Suppressor macrophage treated with lipopolysaccharide for 1 hour (primary cell): ENCODE measurements at places on chromosomes 13 and 19.
A peak's percentile ranks its signal among the peaks of the same experiment; 100 is the strongest.

- DNase-seq = peak; percentile 77
Measured at GRCh38 chr19:45607071-45608029, 5.3 kb upstream of the GPR4 start.

GRCh38 chr13:103192511-103193135 lies 126.4 kb upstream of the SLC10A2 start:
- no peak for DNase-seq

- peak; percentile 67 for DNase-seq
Measured at GRCh38 chr19:10421240-10422045, 1.1 kb downstream of the PDE4A start.

DNA sequence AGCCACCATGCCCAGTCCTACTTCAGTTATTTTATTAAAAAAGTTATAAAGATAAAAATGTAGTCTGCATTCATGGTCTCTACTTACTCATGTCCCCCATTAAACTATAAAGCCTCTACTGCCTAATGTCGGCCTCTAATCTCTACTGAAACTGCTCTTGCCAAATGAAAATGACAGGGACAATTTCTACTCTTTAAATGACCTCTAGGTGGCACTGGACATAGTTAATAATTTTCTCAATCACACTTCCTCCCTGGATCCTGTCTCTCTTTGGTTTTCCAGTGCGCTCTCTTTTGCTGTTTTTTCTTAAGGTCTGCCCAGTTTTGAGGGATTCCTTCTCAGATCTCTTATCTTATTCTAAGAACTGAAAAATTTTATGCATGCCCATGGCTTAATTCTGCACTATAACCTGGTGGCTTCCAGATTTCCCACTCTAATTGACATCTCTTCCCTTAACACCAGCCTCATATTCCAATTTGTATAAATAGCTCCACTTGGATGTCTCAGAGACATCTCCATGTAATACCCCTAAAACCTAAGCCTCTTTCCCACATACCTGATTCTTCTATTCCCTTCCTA lies 54.3 kb downstream of the MTMR6 start:
- peak; percentile 45 for DNase-seq

- no peak for DNase-seq
Measured at GRCh38 chr19:46759817-46760333, 13.6 kb upstream of the STRN4 start.

GRCh38 chr13:98564204-98564603 lies 12.7 kb downstream of the STK24 start:
- no peak for DNase-seq

DNA sequence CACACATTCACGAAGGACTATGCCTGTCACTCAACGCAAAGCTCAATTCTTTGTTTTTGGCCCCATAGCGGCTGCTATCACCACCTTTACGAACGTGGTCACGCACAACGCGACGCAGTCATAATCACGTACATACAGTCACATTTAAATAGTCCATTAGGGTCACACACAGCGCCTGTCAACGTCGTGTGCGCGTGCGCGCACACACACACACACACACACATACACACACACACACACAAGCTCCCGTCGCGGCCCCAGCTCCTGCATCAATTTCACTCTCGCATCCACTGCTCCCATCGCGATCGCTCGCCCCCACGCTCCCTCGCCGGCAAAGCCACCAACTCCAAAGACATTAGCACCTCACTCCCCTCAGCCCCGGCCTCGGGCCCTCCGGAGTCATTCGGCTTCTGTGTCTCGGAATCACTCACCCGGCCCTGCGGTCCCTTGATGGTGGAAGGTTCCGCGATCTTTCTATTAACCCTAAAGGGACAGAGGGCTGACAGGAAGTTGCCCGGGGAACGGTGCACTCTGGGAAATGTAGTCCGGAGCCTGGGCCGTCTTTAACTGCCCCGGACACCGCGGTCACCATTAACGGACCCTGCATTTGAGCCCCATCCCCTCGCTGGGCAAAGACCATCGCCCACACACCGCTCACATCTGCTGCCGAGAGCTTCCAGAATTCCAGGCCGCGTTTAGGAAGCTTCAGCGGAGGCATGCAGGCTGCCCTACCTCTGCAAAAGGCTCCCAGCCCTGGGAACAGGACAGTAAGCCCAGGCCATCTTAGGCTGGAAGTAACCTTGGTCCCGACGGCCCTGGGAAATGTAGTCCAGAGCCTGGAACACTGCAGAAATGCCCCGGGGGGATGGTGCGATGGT lies at the start of gene ZNF790:
ZNF790 (minus strand) TSS at position 482 of the 878 bp plus-strand sequence. CDS start 12,768 bp downstream, outside the sequence.
- DNase-seq = peak; percentile 91

DNA sequence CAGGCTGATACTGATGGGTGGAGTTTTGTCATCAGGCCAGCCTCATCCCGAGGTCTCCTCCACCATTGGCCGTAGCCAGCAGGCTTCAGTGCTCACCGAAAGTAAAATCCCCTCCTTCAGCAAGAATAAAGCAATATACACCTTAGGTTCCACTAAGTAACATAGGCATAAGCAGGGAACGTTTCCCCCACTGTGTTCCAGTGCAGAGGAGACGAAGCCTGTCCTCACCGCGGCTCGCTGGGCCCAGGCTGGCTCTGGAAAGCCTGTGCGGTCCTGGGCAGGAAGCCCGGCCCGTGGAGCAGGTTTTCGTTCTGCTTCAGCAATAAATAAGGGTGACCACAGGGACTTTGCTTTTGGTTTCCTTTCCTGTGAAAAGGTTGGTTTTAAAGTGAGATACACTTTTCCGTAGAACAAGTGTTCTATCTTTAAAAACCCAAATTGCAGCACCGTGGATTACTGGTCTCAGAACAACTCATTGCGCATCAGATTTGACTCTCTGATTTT lies 16.3 kb upstream of the TEX29 start:
- DNase-seq = no peak

GRCh38 chr13:106095919-106096318 lies 439.5 kb downstream of the EFNB2 start:
- no peak for DNase-seq

GRCh38 chr13:102045731-102046130 lies 356.1 kb downstream of the FGF14 start:
- DNase-seq = no peak

GRCh38 chr13:107554460-107554859 lies 660.9 kb downstream of the LIG4 start:
- DNase-seq = no peak

DNA sequence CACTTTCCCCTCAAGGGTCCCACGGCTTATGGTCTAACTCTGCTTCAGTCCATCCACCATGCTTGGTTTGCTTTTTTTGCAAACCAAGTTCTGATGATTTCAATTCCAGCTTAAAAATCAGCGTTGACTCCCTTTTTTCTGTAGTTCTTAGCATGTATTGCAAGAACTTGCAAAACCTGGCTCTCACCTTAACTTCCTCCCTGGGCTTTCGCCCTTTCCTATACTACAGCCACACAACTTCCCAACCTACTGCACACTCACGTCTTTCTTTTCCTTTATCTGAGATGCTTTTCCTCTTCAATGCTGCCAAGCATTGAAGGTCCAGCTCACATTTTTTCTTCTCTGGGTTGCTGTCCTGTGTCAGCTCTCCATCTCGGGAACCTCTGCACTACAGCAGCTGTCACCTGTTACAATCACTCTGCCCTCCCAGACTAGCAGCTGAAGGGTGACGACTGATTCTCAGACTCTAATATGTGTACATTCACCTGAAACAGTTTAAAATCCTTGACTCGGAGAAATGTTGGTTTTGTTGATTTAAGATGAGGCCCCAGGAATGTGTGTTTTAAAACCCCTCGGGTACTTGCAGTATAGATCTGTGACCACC lies 143.7 kb downstream of the FREM2 start:
- no peak for DNase-seq

DNA sequence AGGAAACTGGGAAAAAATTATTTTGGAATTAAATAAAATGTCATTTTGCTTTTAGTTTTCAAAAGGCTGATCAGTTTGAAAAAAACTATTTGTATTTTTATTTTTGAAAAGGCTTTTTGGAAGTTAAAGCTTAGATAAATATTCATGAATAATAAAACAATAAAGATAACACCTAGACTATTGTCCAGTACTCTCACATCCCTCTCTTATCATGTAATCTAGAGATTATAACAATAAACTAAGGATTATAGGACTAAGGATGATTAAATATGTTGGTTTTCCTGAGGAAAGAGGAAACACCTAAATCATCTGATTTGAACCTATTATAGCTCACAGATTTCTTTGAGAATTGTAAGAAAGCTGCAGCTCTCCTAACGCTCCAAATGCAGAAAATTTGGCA lies 81.4 kb upstream of the AKAP11 start:
- no peak for DNase-seq

DNA sequence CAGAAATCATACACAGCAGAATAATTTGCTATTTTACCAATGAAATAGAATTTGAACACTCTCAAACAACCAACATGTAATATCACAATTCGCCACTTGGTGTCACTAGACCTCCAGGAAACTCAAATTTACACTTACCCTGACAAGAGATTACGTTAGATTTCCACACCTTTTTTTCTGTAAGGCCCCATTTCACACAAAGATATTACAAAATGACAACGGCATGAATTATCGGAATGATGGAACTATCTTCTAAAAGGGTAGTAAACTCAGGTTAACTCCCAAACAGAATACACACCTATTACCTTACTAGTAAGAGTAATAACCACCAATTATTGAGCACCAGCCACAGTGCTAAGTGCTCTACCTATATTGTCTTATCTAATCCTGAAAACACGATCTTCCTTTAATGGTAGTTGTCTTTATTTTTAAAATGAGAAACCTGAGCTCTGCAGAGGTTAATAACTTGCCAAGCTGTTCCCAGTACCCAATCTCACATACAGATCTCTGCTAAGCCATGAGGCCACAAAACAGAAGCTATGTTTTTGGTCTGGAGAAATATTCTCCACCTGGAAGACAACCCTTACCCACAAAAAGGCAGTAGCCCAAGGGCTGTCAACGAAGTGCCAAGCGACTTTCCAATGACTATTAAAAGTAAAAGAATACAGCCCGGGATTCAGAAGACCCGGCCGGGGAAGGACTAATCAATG lies 152.4 kb downstream of the DCLK1 start:
- DNase-seq = peak; percentile 59

DNA sequence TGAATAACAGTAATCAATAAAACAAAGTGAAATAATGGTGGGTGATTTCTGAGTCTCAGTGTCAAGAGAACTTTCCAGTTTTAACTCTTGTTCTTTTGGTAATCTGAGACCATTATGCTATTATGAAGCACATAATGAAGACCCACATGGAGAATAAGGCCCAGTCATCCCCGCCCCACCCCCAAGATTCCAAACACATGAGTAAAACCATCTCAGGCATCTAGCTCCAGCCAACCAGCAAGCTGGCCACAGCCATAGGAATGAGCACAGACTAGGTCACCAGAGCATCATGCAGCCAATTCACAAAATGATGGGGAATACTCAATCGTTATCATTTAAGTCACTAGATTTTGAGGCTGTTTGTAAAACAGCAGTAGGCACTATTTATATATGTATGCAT lies 1769.0 kb upstream of the PCDH20 start:
- DNase-seq = no peak

DNA sequence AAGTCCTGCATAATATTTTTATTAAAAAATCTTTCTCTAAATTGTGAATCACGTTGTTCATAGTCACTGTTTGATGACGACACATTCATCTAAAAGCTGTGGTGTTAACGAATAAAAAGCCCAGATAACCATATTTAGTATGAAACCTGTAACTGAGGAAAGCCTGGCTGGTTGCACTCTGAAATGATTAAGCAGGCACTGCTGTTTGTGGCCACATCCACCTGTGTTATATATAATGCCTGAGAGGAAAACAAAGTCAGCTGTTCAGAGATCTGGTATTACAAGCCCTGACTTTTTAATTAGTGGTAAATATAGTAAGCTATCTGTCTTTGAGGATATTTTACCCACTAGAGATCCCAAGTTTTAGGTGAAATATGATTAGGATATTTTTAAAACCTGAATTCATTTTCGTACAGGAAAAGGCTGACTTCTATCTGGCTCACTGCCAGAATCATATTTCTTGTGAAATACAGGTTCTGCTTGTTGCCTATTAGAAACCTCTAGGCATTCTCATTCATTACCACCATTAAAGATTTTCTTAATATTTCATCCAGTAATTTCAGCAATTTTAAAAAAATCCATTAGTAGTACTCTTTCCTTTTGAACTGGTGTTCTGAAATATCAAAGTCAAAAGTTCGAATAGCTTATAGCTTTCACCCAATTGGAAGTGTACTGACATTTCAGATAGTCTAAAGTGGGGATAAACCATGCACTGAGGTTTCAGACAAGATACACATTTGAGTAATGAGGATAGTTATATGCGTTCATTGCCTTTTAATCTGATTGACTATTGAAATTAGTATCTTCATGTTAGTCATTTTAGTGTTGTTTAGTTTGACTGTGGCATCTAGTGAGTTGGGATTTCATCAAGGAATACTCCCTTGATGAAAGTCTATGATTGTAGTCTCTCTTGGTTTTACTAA lies 79.7 kb downstream of the LMO7 start:
- peak; percentile 12 for DNase-seq

DNA sequence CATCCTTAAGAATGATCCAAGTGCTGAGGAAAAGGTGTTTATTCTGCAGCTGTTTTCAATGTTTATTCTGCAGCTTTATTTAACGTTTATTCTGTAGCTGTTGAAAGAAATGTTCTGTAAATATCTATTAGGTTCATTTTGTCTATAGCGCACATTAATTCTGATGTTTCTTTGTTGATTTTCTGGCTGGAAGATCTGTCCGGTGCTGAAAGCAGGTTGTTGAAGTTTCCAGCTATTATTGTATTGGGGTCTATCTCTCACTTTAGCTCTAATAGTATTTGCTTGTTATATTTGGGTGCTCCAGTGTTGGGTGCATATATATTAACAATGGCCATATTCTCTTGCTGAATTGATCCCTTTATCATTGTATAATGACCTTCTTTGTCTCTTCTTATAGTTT lies 20.2 kb downstream of the CD70 start:
- DNase-seq = no peak

DNA sequence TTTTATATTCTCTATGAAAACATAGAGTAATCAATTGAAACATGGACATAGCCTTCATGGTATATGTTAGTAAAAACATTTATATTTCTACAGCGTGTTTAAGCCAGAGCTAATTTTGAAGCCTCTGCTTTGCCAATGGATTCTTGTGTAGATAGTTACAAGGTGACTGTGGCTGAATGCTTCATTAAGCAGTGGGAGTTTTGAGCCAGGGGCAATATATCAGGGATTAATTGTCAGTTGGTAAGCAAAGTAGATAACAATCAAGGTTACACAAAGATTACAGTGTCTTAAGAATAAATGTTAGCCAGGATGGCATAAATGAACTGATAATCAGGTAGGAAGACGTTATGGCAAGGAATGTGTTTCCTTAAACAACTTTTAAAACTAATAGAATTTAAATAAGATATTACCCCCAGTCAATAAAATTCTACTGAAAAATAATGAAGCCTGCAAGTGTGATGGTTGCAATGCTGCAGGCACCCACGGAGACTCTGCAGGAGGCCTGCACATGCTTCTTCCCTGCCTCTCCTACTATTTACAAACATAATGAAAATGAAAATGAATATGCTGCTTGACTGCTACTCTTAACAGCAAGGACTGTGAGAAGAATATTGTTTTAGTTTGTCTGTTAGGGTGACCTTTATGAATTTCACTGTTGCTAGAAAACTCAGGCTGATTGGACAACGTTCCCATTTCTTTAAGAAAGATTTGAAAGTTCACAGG lies 588.5 kb downstream of the GPC5 start:
- no peak for DNase-seq
